CD4-positive, CD25-positive, alpha-beta regulatory T cell (primary cell): ENCODE measurements at places on chromosomes 7 and 10.

GRCh38 chr7:130733931-130734814 lies at the start of gene KLF14:
KLF14 (minus strand) TSS chr7:130734207; CDS start chr7:130734033, 174 bp downstream.
- DNase-seq: peak; percentile 33

DNA sequence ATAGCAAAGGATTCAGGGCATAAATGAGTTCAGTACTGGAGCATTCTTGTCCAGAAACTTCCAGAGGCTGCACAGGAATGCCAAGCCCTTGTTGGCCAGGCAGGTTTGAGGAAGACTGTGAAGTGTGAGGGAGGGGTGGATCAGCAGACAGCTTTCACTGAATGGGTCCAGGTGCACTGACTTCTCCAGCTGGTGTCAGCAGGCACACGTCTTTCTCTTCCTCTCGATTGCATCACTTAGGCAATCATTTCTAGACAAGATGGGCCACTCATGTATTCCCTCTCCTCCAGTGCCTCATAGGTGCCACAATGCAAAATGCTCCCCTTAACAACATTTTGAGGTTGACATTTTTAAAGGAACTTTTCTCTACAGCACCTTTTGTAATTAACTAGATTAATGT lies 15.6 kb upstream of the PLEKHS1 start:
- no peak for DNase-seq

- DNase-seq: no peak
These were observed 53.8 kb upstream of the CPXM2 start for GRCh38 chr10:123945325-123945920.

DNA sequence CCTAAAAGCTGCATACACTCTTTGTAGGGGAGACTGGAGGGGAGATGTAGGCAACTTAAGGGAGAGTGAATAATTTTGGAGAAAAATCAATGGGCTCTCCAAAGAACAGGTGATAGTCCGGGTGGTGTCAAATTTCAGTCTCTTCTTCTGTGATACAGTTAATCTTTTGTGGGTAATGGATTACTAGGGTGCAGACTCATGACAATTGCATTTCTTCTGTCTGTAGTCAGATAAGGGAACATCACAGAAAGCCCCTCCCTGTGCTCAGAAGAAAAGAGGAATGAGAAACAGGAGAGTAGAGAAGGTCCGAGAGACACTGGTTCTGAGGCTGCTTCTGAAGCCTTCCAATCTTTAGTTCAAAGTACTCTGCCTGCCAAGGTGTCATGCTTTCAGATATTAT lies 1140.7 kb upstream of the LRRN3 start:
- no peak for DNase-seq

GRCh38 chr10:110497438-110498086 lies at the start of gene DUSP5:
DUSP5 (plus strand) TSS chr10:110497907; CDS start chr10:110498122, 215 bp downstream.
- DNase-seq: peak; percentile 92

DNA sequence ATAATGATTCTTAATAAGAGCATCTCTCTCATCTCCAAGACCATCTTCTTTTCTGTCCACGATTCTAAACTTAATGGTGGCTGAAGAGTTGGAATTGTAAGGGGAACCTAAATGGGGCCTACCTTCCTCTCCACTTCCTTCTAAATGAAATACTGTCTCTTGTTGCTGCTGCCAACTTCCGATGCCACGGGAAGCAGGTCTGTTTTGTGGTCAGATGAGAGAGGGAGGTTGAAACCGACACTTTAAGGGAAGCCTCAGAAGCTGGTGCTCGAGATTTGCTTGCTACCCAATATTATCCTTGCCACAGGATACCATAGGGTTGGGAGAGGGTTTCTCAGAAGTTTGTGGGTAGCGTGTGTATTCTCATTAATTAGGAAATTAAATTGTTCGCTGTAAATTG lies 464.1 kb downstream of the SUGCT start:
- no peak for DNase-seq

- DNase-seq: no peak
These were observed 128.7 kb downstream of the TSPAN12 start for GRCh38 chr7:120729245-120729644.

- no peak for DNase-seq
These were observed 204.6 kb downstream of the ARHGAP21 start for GRCh38 chr10:24518981-24519597.

- no peak for DNase-seq
These were observed 64.9 kb downstream of the USP6NL start for GRCh38 chr10:11546581-11546980.

- no peak for DNase-seq
These were observed 327.4 kb downstream of the PLXNA4 start for GRCh38 chr7:132248841-132249240.

DNA sequence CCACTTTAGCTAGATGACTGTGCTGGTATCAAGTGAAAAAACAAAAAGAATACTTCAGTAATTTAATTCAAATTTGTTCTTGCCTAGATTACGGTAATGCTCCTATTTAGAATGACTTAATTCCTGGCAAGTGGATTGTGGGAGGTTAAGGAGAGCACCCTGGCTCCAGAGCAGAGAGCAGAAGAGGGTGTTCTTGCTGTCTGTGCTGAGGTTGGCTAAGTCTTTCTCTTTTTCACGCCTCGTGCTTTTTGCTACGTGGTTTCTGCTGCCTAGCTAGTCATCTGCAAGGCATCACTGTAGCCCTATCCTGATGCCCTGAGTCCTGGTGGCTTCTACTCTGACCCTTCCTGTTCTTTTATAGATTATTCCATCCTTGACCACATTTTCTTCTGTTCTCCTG lies 101.4 kb downstream of the INSYN2A start:
- no peak for DNase-seq

- DNase-seq: no peak
These were observed 170.3 kb upstream of the CELF2 start for GRCh38 chr10:10847387-10847786.

GRCh38 chr7:109282726-109283125 lies 713.1 kb downstream of the DNAJB9 start:
- no peak for DNase-seq

- DNase-seq: no peak
These were observed 205.0 kb downstream of the SORCS1 start for GRCh38 chr10:106959521-106959920.

DNA sequence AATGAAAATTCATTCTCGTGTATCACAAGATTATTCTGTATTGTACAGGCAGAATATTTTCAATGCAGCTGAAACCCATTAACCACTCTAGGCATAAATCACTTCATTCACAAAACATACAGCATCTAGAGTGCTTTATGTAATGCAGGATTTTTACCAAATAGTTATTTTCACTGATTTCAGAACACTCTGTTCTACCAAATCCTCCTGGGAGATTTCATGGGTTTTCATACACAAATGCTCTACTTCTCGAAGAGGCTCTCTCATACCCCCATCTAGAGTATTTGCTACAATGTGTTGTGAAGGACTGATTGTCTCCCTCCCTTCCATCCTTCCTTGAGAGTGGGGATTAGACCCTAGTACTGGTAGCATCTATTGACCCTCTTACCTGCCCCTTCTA lies 209.2 kb upstream of the LRRN3 start:
- no peak for DNase-seq

DNA sequence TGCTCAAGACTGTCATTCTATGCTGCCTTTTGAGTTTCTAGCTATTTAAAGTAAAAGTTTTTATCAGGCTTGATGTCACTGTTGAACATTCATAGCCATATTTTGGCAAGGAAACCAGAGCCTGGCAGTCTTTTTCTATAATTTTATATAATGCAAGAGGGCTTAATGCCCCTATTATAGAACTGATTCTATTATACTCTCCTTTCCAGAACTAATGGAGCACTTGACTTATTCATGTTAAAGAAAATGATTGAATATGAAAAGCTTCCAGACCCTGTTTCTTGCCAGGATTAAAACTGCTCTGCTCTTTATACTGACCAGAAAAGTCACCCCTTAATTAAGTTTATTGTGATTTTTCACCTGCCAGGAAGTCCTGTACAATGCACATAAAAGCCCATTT lies 337.6 kb upstream of the CHRM2 start:
- DNase-seq: no peak

- no peak for DNase-seq
These were observed 964.0 kb downstream of the GATA3 start for GRCh38 chr10:9018195-9019173.

DNA sequence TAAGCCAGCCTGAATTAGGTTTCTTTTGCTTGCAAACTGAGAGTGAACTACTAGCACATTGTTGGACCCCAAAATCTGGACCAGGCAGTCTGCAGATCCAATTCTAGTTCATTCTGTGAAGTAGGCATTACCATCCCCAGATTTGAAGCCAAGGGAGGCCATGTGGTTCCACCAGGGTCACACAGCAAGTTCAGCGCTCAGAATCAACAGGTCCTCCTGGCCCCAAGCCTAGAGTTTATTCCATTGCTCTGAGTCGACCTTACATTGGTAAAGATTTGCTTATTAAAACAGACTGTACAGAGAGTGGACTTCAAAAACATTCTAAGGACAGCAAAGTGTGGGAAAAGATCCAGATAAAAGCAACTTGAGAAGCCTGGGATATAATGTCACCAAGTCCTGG lies 50.9 kb downstream of the AFAP1L2 start:
- DNase-seq: no peak

DNA sequence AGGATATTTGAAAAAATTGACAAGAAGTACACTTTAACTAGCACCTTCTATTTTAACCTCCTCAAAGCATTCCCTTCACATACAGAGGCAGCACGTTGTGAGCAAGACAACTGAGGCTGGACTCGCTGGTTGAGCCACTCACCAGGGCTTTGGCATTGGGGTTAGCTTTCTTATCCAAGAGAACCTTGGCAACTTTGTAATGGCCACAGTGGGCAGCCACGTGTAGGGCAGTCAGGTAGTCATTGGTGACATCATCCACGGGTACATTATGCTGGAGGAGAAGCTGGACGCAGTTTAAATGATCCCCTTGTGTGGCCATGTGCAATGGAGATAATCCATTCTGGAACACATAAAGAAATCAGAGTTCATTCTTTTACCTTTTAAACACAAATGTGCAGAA lies 181.8 kb downstream of the ANK3 start:
- no peak for DNase-seq

- DNase-seq: no peak
These were observed 109.1 kb downstream of the SEPTIN7 start for GRCh38 chr7:35909870-35910357.

DNA sequence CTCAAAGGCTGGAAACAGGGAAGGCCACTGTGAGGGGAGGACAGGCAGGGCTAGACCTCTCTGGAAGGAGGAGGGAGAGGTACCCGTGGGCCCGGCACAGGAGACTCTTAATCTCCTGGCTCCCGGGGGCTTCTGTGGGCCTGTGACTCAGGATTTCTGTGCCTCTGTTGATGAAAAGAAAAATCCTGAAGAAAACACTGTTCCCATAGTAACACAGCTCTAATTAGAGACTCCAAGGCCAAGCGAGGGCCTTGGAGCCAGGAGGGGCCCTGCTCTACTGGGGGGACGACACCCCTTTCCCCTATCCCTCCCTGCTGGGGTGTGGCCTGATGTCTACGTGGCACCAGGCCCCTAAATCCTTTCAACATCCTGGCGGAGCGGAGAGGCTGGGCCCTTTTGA lies 174.1 kb upstream of the TNRC18 start:
- no peak for DNase-seq

DNA sequence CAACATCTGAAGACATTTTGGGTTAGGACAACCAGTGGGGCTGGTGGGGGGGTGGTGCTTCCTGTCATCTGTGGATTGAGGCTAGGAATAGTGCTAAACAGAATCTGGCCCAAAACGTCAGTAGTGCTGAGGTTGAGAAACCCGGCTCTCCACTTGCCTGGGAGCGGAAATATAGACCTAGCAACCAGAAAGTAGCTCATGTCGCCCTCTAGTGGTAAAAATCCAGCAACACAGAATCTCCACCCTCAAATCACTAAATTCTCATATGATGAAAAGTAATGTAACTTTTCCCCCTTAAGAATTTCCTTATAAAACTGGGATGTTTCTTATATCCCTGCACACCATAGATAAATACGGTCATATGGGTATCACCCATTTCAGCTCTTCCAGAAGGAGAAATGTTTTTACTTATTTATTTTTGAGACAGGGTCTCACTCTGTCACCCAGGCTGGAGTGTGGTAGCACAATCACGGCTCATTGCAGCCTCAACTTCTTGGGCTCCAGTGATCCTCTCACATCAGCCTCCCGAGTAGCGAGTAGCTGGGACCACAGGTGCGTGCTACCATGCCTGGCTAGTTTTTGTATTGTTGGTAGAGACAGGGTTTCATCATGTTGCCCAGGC lies 34.4 kb downstream of the ZC3HAV1 start:
- DNase-seq: peak; percentile 64

GRCh38 chr10:113954409-113954808 lies 89.3 kb upstream of the ADRB1 start:
- no peak for DNase-seq

GRCh38 chr7:82156893-82157292 lies 286.7 kb downstream of the CACNA2D1 start:
- no peak for DNase-seq

DNA sequence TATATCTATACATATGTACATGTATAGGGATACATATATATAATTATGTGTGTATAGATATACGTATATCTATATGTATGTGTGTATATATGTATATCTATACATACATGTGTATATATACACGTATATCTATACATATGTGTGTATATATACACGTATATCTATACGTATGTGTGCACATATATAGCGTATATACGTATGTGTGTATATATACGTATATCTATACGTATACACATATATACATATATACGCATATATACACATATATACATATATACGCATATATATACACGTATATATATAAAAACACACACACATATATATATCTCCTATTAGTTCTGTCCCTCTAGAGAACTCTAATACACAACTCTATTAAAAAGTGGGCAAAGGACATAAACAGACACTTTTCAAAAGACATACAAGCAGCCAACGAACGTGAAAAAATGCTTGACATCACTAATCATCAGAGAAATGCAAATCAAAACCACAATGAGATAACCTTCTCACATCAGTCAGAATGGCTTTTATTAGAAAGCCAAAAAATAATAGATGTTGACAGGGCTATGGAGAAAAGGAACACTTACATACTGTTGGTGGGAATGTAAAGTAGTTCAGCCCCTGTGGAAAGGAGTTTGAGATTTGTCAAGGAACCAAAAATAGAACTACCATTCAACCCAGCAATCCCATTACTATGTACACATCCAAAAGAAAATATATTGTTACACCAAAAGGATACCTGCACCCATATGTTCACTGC lies 22.0 kb upstream of the TMEM120A start:
- DNase-seq: no peak

DNA sequence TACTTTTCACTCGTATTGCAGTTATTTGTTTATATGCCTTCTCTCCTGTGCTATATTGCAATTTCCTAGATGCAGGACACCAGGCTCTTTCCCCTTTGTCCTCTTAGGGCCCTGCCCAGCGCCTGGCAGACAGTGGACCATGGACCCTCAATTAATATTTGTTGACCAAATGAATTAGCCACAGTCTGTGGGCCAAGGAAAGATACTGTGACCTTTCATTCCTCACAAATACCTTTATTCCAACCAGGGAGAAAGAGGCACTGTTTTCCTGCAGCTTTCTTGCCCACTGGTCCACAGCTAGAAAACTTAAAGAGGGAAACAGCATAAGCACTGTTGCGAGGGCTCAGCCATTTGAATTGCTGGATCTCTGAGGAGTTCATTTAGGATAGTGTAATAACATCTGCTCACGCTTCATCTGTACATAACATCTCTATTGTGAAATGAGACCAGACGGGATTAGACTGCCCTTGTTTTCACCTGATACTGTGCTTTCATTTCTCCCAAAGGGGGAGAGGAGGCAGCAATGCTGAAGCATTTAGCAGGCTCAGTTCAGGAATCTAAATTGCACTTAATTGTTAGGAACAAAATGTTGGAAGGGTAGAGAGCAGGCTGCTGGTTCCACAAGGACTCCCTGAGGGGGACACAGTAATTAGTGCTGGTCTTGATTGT lies 46.7 kb downstream of the TNS3 start:
- no peak for DNase-seq

GRCh38 chr10:56763090-56763489 lies 402.0 kb upstream of the ZWINT start:
- no peak for DNase-seq
